ENCODE measurements at places on chromosomes 2 and 18. TPM values are rescaled to one million over a fixed set of nuclear protein-coding genes. Genes with fewer than 3 reads are reported as not detected.

CHRNG gene
- not detected for polyA plus RNA-seq

CSRNP3 gene
- polyA plus RNA-seq: 0.18 TPM

EHD3 gene
- 69.4 TPM for polyA plus RNA-seq

- no peak for DNase-seq
Measured at GRCh38 chr2:241987726-241988125, 118.2 kb downstream of the RTP5 start.

GRCh38 chr2:71306762-71307161 lies 24.8 kb upstream of the ZNF638 start:
- no peak for DNase-seq

DNA sequence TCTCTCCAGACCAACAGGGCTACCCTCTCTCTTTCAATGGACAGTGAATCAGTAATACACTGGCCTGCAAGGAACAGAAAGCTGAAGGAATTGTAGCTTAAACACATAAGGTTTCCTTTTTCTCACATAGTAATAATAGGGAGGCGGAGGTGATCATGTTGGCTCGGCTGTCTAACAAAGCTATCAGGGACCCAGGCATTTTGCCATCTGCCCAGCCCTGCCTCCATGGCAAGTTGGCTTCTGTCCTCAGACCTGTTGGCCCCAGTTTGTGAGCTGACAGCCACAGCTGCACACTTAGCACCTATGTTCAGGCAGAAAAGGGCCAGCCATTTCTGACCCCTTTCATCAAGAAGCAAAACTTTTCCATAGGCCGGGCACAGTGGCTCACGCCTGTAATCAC lies 2.0 kb upstream of the CHRNG start:
- DNase-seq: no peak

GRCh38 chr2:112195167-112195766 lies 57.1 kb downstream of the FBLN7 start:
- DNase-seq: no peak

GRCh38 chr18:48923746-48924629 lies 26.8 kb downstream of the SMAD7 start:
- DNase-seq: no peak

- no peak for DNase-seq
Measured at GRCh38 chr18:13014818-13015217, 23.7 kb downstream of the CEP192 start.
